ENCODE measurements at places on chromosomes 3 and 15.
A peak's percentile ranks its signal among the peaks of the same experiment; 100 is the strongest.

- no peak for DNase-seq
Measured at GRCh38 chr3:194757647-194758061, 72.0 kb downstream of the FAM43A start.

DNA sequence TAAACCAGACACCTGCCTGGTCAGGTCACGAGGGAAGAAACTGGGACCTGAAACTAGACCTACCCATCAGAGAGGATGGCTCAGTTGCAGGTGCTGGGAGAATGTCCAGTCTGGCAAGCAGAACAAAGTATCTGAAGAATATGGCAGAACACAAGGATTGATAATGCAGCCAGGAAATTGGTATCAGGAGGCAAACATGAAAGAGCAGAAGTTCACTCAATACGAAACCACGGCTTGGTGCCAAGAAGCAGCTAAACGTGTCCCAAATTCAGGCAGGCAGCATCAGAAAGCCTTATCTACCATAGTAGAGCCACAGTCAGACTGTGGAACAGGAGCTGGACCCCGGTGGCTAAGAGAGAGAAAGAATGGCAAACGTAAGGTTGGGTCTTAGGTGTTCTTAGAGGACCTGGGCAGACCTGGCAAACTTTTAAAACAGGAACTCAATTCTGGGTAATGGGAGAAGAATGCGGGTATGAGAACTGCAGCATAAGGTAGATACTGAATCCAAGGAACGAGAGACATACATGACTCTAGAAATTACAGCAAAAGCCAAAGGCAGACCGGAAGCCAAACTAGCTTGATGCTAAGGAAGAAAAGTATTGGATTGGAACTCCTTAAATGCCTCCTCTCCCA is 169.0 kb upstream of the NECTIN3 start:
- DNase-seq, result no peak

DNA sequence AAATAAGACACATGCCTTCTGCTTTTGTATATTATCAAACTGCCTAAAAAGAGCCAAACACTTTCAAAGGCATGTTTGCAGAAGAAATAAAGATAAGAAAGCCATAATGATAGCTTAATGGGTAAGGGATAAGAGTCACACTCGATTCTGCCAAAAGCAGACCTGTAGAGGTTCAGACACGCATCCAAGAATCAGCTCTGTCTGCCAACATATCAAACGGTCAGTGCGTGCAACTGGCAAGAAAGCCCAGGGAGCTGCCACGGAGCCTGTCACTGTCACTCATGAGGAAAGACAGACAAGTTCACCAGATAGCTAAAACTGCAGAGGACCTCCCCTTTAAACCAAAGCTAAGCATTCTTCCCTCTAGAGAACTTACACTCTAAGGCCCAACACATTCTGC is 23.2 kb downstream of the DCP1A start:
- DNase-seq, result no peak

DNA sequence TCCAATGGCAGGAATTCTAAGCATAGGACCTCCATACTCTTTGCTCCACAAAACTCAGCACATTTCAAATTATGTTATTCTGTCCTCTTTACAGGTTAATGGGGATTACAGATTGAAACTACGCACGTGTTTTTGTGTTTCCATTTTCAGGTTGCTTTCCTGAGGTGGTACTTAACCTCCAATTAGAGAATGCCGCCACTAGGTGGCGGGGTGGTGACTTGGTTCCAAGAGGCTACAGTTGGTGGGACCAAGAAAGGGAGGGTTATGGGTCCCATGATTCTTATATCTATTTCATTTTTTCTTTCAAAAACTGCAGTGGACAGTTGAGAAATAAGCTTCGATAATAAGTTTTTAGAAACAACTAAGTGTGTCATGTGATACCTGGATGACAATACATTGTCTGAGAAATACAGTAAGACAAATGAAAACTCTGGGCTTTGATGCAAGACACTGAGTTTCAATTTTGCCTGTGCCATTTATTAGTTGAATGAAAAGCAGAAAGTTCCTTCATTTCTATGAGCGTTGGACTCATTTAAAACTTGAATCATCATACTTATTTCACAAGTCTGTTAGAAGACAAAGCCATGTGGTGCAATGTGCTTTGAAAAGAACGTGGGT is 539.0 kb downstream of the FGF12 start:
- DNase-seq, result peak; percentile 61

- no peak for DNase-seq
Measured at GRCh38 chr3:127768346-127769008, 53.8 kb downstream of the MGLL start.

DNA sequence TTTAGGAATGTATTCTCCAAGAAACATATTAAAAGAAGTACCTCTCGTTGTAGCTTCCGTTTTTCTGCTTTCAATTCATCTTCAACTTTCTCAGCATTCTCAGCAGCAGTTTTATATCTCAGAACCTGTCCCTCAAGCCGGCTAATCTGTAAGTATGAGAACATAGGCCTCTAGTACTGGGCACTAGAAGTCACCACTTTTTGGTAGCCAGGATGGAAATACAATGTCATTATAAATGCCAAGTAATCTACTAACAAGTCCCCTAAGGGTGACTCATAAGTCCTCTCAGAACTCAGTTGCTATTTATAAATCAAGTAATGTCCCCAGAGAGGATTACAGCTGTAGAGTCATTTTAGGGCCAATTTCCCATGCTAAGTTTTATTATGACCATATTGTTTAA is 61.1 kb downstream of the MLH1 start:
- DNase-seq, result no peak
